ENCODE measurements at places on chromosomes 7 and 10. TPM values are rescaled to one million over a fixed set of nuclear protein-coding genes. Genes with fewer than 3 reads are reported as not detected.
A peak's percentile ranks its signal among the peaks of the same experiment; 100 is the strongest.

The GBX1 gene
- total RNA-seq, result not detected

The UBN2 gene
- total RNA-seq, result 22.7 TPM

The TUBB8 gene
- total RNA-seq, result not detected

The BAIAP2L1 gene
- total RNA-seq, result 0.66 TPM

The CFAP58 gene
- 0.36 TPM for total RNA-seq

The AASS gene
- total RNA-seq, result 40.0 TPM

The SLC39A12 gene
- 0.16 TPM for total RNA-seq

The CYP3A7 gene
- total RNA-seq, result 0.33 TPM

The PRKAR2B gene
- total RNA-seq, result 31.4 TPM

- H3K4me3 ChIP-seq, result no peak overlapping the region
- no peak overlapping the region for H3K27ac ChIP-seq
- no peaks in the 10 kb centered on the region for H3K27me3 ChIP-seq
- peaks cover 16% of the 10 kb centered on the region for H3K4me1 ChIP-seq
- no peaks in the 10 kb centered on the region for H3K36me3 ChIP-seq
Measured at GRCh38 chr7:151721694-151722093, 155.2 kb downstream of the PRKAG2 start.

GRCh38 chr10:51620131-51620530, 79.3 kb downstream of the CSTF2T start:
- no peak overlapping the region for H3K27ac ChIP-seq
- H3K4me1 ChIP-seq, result no peaks in the 10 kb centered on the region

DNA sequence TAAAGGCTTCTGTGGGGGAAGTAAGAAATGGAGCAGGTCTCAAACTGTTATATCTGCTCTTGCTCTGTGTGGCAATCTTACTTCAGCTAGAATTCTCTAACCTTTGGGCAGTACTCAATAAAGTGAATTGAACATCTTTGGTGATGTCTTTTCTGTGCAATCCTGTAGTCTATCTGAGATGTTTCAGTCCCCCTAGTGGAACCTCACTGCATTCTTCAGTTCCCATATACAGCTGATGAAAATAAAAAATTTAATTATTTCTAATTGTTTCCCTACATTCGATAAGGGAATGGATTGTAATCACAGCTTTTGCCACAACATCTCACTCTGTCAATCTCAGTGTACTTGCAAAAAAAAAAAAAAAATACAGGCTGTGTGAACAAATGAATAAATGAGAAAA, 522.6 kb downstream of the DNAJB9 start:
- H3K4me1 ChIP-seq, result no peaks in the 10 kb centered on the region
- no peak overlapping the region for H3K27ac ChIP-seq
- no peak for DNase-seq

DNA sequence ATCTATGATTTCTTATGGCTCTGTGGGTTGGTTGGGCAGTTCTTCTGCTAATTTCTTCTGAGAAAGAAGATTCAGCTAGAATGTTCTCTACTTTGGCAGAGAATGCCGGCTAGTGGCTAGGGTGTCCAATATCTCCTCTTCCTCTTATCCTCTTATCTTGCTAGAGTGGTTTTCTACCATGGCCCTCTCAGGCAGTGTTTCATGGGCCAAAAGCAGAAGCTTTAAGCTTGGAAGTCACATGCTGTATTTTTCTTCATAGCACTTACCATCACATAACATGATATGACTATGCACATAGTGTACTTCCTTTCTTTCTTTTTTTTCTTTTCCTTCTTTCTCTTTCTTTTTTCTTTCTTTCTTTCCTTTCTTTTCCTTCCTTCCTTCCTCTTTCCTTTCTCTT, 140.0 kb downstream of the ITGB8 start:
- no peak for DNase-seq
- no peaks in the 10 kb centered on the region for H3K27me3 ChIP-seq
- H3K4me1 ChIP-seq, result no peaks in the 10 kb centered on the region
- no peak overlapping the region for H3K4me3 ChIP-seq
- no peak overlapping the region for H3K27ac ChIP-seq
- no peaks in the 10 kb centered on the region for H3K36me3 ChIP-seq

DNA sequence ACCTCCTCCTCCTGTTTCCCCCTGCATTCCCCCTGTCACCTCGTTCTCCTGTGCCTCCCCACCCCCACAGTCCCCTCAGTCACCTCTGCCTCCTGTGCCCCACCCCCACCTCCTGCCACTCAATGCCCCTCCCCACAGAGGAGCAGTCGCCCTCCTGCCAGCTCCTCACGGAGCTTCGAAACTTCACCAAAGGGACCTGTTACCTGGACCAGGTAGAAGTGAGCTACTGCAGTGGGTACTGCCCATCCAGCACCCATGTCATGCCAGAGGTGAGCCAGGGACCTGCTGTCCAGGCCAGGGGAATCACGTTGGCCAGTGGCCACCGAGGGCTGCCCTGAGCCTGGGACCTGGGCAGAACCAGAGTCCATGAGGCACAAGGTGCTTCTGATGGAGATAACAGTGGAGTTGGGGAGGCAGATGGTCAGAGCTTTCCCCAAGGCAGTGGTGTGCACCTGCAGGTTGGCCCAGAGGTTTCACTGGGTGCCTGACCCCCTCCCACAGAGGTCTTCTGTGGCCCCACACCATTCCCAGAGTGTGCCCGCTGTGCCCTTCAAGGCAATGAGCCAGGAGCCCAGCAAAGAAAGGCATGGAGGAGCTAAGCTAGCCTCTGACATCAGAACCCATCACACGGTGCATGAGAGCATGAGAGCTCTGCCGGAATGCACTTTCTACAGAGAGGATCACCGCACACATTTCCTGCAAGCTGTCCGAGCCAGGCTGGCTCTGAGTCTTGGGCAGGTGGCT, 7.0 kb upstream of the ZNF862 start:
- H3K36me3 ChIP-seq, result no peaks in the 10 kb centered on the region
- H3K4me1 ChIP-seq, result no peaks in the 10 kb centered on the region
- no peak overlapping the region for H3K4me3 ChIP-seq
- no peak overlapping the region for H3K27ac ChIP-seq

DNA sequence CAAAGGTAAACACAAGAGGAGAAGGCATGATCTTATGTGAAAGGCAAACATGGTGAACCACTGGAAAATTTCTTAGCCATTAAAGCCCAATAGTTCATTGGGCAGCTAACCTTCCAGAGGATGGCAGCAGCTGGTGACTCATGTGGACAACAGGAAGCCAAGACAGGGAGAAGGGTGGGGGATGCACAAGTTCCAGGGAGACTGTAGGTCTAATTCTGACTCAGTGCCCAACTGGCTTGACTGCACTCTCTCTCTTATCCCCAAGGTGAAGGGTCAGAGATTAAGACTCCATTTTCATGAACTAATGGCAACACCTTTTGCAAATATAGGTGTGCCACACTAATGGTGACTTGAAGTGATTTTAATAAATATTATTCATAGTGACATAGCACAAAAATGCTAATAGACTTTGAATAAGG, 47.9 kb upstream of the SLC35B4 start:
- H3K27ac ChIP-seq, result no peak overlapping the region
- H3K36me3 ChIP-seq, result no peaks in the 10 kb centered on the region
- H3K4me3 ChIP-seq, result no peak overlapping the region
- H3K27me3 ChIP-seq, result no peaks in the 10 kb centered on the region

- H3K27ac ChIP-seq, result no peak overlapping the region
Measured at GRCh38 chr7:101838837-101839483, 21.5 kb downstream of the CUX1 start.

DNA sequence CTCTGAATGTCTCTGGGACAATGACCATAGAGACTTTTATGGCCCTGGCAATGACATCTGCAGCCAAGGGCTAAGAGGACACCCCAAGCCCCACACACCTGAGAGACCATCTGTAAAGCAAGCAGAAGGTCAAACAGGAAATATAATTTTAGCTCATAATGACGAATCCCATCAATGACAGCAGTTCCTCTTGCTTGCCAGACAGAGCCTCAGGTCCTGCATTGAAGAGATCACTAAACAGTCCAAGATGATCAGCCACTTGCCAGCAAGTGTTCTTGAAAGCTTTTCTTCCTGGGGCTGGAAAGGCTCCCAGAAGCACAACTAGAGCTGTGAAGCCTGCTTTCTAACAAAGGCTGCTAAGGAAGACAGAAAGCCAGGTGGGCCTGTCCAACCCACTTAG, 993.7 kb upstream of the AUTS2 start:
- no peak overlapping the region for H3K4me3 ChIP-seq
- peaks cover 8% of the 10 kb centered on the region for H3K4me1 ChIP-seq
- no peaks in the 10 kb centered on the region for H3K27me3 ChIP-seq

- no peak for DNase-seq
- no peaks in the 10 kb centered on the region for H3K27me3 ChIP-seq
- peaks cover 12% of the 10 kb centered on the region for H3K4me1 ChIP-seq
- no peaks in the 10 kb centered on the region for H3K36me3 ChIP-seq
- H3K27ac ChIP-seq, result no peak overlapping the region
Measured at GRCh38 chr10:87503401-87503800, 1.3 kb upstream of the MINPP1 start.

DNA sequence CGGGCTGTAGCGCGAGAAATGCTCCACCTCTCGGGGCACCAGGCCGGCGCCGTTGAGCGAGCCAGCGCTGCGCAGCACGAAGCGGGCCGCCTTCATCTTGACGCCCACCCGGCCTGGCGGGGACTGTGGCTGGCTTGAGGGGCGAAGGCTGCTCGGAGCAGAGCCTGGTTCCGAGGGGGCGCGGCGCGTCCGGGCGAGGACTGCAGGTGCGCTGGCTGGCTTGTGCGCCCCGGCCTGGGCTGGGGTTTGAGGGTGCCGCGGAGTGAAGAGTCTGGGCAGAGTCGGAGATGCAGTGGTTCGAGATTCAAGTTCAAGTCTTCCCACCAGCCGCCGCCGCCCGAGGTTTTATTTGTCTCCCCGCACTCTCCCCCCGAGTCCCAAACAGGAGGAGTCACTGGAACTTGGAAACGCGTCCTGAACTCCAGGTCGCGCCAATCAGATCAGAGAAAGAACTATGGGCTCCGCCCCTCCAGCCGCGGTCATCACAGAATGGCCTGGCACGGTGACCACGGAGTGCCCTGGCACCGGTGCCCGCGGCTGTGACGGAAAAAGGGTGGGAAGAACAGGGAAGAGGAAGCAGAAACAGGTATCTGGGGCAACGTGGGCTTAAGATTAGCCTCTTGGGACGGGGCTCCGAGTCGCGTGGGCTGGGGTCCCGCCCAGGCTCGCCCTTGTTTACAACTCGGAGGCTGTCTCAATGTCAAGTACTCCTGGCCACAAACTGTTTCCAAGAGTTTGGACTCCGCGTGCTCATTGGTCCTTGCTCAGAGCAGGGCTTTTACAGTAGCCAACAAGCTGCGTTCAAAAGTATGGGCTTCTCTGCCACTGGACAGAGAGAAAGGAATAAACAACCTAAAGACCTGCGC, at the start of gene PDK4:
TSS of gene PDK4 (minus strand) at position 319 of the 866 bp plus-strand sequence. CDS start at position 96, 223 bp downstream.
- no peaks in the 10 kb centered on the region for H3K27me3 ChIP-seq
- H3K27ac ChIP-seq, result peak within 1 kb of the TSS; percentile 93
- peaks cover 31% of the 10 kb centered on the region for H3K4me1 ChIP-seq
- H3K36me3 ChIP-seq, result peaks cover 39% of the 10 kb centered on the region
- H3K4me3 ChIP-seq, result peak within 1 kb of the TSS; percentile 77

DNA sequence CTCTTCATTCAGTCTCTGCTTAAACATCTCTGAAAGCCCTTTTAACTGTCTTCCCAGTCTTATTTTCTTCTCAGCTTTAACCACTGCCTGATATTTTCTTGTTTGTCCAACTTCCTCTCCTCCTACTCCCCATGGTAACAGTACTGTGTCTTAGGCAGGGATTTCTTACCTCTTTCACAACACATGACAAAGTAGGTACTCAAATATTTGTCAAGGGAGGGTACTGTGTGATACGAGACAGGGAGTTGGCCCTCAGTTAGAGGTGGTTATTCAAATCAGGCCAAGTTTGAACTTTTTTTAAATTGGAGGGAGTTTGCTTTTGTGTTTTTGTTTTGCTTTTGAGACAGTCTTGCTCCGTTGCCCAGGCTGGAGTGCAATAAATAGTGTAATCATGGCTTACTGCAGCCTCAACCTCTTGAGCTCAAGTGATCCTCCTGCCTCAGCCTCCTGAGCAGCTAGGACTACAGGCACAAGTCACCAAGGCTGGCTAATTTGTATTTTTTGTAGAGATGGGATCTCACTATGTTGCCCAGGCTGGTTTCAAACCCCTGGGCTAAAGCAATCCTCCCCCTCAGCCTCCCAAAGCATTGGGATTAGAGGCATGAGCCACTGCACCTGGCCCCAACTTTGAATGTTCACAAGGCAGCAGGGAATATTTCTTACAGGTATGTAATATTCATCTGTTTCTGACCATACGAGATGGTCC, 2.5 kb upstream of the KPNA7 start:
- peak; percentile 3 for DNase-seq
- no peak overlapping the region for H3K4me3 ChIP-seq
- no peaks in the 10 kb centered on the region for H3K4me1 ChIP-seq

GRCh38 chr7:135914346-135914745, 62.8 kb downstream of the MTPN start:
- H3K27ac ChIP-seq, result no peak overlapping the region
- no peak for DNase-seq
- H3K27me3 ChIP-seq, result no peaks in the 10 kb centered on the region
- H3K4me1 ChIP-seq, result no peaks in the 10 kb centered on the region
- no peak overlapping the region for H3K4me3 ChIP-seq

DNA sequence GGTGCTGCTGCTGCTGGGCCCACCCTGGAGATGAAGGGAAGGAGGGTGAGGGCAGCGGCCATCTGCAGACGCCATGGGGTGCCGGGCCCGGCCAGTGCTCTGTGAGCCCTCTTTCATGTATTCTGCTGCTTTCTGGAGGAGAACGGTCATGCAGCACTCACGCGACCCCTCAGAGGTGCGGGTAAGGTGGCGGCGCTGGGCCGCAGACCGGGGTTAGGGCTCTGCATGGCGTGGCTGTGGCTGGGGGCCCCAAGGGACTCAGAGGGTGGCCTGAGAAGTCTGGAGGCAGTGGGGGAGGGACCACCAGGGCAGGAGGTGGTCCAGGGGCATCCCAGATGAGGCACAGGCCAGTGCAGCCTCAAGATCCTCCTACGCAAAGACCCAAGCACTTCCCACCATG, 275.5 kb downstream of the ELFN1 start:
- no peak overlapping the region for H3K27ac ChIP-seq
- no peaks in the 10 kb centered on the region for H3K4me1 ChIP-seq
- no peaks in the 10 kb centered on the region for H3K36me3 ChIP-seq
- DNase-seq, result peak; percentile 11
- H3K4me3 ChIP-seq, result no peak overlapping the region

DNA sequence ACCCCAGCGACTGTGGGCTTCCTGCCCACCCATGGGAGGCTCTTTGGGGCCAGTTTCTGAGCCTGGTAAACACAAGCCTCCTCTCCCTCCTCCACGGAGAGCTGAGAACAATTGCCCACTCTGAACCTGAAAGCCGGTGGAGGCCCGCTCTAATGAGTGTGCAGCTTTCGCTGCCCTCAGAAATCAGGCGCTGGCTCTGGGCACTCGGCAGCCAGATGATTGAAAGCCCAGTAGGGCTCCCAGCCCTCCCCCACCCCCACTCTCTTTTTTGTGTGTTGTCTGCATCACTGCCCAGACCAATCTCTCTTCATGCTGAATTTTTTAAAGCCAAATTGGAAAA, 438.9 kb downstream of the RPS24 start:
- no peak for DNase-seq
- no peaks in the 10 kb centered on the region for H3K36me3 ChIP-seq
- H3K27ac ChIP-seq, result peak overlapping the region; percentile 84
- no peaks in the 10 kb centered on the region for H3K27me3 ChIP-seq
- H3K4me3 ChIP-seq, result no peak overlapping the region
- peaks cover 37% of the 10 kb centered on the region for H3K4me1 ChIP-seq

GRCh38 chr10:97525086-97525485, 26.4 kb downstream of the UBTD1 start:
- H3K27ac ChIP-seq, result no peak overlapping the region
- H3K4me1 ChIP-seq, result no peaks in the 10 kb centered on the region
- H3K36me3 ChIP-seq, result no peaks in the 10 kb centered on the region

GRCh38 chr10:44830022-44830421, 81.1 kb upstream of the TMEM72 start:
- H3K4me3 ChIP-seq, result no peak overlapping the region
- H3K27ac ChIP-seq, result no peak overlapping the region
- no peaks in the 10 kb centered on the region for H3K36me3 ChIP-seq
- peaks cover 2% of the 10 kb centered on the region for H3K4me1 ChIP-seq
- no peaks in the 10 kb centered on the region for H3K27me3 ChIP-seq
